ENCODE measurements at places on chromosomes 12 and 14. TPM values are rescaled to one million over a fixed set of nuclear protein-coding genes. Genes with fewer than 3 reads are reported as not detected.

GRCh38 chr12:115872919-115873357, 404.6 kb downstream of the MED13L start:
- no peak for DNase-seq

- no peak for DNase-seq
These were observed 76.1 kb downstream of the RBM19 start for GRCh38 chr12:113889891-113890581.

- no peak for DNase-seq
These were observed 10.8 kb upstream of the TCTN2 start for GRCh38 chr12:123659996-123660727.

GRCh38 chr12:117580015-117580717, 218.7 kb upstream of the NOS1 start:
- no peak for DNase-seq

- DNase-seq, result peak; percentile 29
These were observed 140.1 kb upstream of the HIF1A start for GRCh38 chr14:61555056-61555838.

GRCh38 chr14:105665247-105665950, 139.0 kb downstream of the TMEM121 start:
- DNase-seq, result no peak

DNA sequence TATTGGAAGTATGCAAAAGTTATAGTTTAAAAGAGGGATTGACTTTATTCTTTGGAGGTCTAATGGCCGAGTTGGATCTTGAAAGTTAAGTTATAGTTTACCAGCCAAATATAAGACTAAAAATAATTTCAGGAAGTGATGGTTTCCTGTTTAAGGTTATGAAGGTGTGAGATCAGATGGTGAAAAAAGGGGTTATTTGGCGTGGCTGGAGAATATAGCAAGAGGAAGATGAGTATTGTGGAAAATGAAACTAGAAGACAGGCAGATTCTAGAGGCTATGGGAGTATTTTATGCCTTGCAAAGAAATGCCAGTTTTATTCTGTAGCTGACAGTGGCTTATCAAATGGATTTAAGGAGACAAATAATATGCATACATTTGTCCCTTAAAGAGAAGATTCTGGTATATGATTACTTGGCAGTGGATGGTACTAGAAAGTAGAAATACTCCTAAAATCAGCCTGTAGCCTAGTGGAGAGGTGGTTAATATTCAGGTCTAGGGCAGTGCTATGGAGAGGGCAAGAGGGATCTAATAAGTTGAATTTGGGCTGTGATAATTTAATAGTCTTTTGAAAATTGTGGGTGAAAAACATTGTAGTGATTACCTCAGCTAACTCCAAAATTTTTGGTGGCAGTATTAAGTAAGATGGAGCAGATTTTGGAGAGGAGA, 1091.8 kb upstream of the ATXN7L3B start:
- no peak for DNase-seq

DNA sequence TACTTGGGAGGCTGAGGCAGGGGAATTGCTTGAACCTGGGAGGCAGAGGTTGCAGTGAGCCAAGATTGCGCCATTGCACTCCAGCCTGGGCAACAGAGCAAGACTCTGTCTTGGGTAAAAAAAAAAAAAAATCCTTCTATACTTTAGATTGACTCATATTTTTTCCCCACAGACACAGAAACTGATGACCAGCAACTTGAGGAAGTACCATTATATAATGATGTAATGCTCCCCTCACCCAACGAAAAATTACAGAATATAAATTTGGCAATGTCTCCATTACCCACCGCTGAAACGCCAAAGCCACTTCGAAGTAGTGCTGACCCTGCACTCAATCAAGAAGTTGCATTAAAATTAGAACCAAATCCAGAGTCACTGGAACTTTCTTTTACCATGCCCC, 24.3 kb upstream of the SNAPC1 start:
- DNase-seq, result no peak

DNA sequence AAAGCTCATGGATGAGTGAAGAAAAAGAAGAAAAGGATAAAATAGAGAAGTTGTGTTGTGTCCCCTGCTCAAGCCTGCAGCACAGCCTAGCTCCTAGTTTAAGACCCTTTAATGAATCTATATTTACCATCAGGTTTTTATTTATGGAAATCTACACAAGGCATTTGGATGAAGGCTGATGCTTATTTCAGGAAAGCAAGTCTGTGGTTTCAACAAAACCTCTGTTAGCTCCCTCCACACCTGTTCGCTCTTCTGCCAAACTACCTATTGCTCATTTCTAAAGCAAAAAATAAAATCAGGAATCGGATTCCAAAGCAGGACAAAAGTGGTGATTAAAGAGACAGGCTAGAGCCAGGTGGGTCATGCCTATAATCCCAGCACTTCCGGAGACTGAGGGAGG, 18.9 kb upstream of the MAP3K9 start:
- no peak for DNase-seq

DNA sequence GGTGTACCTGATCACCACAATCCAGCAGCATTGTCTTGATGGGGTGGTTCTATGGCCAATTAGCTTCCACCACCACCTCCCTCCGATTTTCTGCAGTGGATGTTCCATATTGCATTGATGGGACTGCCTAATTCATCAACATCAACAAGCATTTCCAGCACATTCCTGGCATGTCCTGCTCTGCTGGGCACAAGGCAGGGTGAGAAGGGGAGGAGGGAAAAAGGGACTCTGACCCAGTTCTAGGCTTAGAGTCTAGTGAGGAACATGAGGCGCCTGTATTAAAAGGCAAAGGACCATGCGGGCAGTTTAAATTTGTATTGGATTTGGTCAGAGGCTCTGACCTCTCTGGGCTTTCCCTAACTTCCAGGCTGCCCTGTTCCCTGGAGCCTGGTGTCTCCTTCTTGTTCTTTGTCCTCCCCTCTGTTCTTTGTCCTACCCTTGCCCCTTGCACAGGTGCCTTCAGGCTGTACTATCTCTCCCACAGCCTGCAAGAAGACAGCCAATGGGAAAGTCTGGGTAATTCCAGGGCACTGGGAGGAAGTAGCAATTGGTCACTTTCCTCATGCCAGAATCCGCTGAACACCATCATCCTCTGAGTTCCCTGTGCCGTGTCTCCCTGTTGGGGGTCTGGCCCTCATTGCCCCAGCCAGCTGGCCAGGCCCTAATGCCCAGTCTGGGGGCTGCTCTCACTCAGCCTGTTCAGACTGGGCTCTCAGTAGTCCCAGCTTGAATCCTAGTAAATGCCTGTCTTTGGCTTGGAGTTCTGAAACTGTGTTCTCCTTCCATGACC, 43.3 kb downstream of the TSPAN11 start:
- DNase-seq, result no peak

GRCh38 chr12:56510786-56511185, 10.8 kb upstream of the RBMS2 start:
- no peak for DNase-seq

DNA sequence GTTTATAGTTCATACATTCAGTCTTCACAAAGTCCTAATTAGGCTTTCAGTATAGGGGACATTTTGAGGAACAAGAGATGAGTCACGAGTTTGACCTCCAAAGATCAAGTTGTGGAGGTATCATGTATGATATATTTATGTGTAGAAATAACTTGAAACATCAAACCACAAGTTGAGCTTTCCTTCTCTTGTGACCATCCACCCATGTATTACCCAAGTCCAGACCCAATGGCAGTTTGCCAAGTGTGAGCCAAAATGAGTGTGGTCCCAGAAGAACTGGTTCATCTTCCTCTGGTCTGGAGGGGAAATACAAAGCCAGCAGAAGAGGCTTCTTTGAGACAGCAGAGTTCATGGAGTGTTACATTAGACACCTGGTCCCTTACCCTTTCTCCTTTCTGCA, 104.9 kb downstream of the ATP23 start:
- DNase-seq, result no peak

- DNase-seq, result peak; percentile 20
These were observed 2.8 kb downstream of the ORMDL2 start for GRCh38 chr12:55820679-55821078.

- no peak for DNase-seq
These were observed 40.6 kb upstream of the FKBP4 start for GRCh38 chr12:2754208-2754607.

- no peak for DNase-seq
These were observed 27.7 kb upstream of the HIGD1C start for GRCh38 chr12:50924439-50925341.

DNA sequence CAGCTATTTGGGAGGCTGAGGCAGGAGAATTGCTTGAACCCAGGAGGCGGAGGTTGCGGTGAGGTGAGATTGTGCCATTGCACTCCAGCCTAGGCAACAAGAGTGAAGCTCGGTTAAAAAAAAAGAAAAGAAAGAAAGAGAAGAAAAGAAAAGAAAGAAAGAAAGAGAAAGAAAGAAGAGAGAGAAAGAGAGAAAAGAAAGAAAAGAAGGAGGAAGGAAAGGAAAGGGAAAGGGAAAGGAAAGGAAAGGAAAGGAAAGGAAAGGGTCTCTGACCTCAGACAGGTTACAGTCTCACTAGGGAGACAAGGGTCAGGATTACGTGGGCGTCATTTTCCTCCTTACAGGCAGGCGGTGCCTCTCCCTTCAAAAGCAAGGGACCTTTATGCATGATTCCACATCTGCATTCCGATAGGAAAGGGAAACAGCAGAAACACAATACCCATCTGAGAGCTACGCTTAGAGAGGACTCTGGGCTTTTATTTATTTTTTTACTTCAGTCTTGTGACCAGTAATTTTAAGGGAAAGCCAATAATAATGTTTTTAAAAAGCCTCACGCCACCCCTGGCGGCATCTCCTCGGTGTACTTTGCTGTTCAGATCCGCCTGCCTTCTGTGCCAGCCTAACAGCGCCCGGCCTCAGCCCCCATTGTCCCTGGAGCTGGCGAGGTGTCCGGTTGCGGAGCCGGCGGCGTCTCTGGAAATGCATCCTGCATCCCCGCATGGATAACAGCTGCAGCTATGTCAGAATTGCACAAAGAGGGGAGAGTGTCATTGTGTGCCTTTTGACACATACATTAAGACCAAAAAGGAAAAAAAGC, 945 bp upstream of the HIP1R start:
- DNase-seq, result no peak

DNA sequence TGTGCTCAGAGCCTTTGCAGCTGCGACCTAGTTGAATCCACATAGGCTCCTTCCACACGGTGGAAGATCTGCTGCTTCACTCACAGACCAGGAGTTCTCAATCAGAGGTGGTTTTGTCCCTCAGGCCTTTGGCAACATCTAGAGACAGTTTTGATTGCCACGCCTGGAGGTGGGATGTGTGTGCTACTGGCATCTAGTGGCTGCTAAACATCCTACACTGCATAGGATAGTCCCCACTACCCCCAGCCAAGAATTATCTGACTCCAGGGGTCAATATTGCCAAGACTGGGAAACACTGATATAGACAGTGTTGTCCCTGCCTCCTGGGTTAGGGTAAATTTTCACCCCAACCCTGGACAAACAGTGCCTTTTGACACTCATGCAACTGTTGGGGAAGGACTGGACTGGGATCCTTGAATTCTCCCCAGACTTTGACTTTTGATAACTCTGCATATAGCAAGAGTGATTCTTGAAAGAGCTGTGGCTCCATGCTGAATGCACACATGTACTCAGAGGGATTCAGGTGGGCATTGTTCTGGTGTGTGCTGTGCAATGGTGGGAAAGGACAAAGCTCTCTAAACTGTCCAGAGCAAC, 39.8 kb downstream of the BAZ2A start:
- DNase-seq, result no peak

GRCh38 chr14:83714151-83714550, 1815.8 kb upstream of the FLRT2 start:
- DNase-seq, result no peak

DNA sequence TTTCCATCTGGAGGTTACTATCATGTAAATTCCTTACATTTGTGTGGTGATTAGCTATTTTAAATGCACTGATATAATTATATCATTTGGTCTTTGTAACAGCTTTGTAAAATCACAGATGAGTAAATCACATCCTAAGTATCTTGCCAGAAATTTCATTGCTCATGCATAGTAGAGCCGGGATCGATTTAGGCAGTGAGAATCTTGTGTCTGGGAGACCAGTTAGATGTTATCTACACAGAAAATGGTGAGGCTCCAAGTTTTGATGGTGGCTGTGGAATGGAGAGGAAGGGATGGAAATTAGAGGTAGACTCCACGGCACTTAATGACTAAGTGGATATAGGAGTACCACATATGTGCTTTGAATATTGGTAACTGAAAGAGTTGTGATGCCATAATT, 156.3 kb downstream of the MSRB3 start:
- DNase-seq, result no peak

- no peak for DNase-seq
These were observed 910 bp upstream of the SRP54 start for GRCh38 chr14:34981743-34982420.

GRCh38 chr14:61444215-61444768, 122.9 kb downstream of the PRKCH start:
- DNase-seq, result no peak

- no peak for DNase-seq
These were observed 287.2 kb downstream of the BCAT1 start for GRCh38 chr12:24661657-24662096.

- DNase-seq, result no peak
These were observed 23.0 kb downstream of the GLRX5 start for GRCh38 chr14:95557832-95558231.

- DNase-seq, result no peak
These were observed 191.4 kb downstream of the SNAPC1 start for GRCh38 chr14:61953602-61954001.

DNA sequence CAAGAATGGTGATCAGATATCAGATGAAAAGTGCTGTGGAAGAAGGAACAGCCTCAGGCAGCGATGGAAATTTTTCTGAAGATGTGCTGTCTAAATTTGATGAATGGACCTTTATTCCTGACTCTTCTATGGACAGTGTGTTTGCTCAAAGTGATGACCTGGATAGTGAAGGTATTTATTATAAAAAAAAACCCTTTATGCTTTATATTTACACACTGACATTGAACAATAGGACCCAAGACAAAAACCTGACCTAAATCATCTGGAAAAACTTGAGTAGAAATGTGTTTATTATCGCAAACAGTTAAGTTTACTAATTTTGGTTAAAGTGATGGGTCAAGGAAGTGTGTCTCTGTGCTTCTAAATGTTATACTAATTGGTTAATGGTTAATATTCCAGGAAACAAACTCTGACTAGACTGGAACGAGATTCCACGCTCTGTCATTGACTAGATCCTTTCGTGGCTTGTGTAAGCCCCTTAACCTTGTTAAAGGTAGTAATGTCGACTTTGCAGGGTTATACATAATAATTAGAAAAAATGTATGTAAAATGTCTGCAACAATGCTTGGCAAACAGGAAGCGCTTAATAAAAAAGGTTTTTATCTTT, 62.7 kb downstream of the LRRK2 start:
- no peak for DNase-seq

Gene FGD4
- total RNA-seq, result 38.3 TPM

Gene TMEM179
- 7.9 TPM for total RNA-seq

Gene FGF23
- not detected for total RNA-seq

Gene C12orf50
- not detected for total RNA-seq

Gene TMEM263
- total RNA-seq, result 19.6 TPM

Gene TROAP
- total RNA-seq, result 4.9 TPM

Gene IAPP
- not detected for total RNA-seq

Gene NR4A1
- total RNA-seq, result 465 TPM

Gene GRIP1
- 4.2 TPM for total RNA-seq

Gene TAMALIN
- 47.1 TPM for total RNA-seq

Gene SERPINA3
- total RNA-seq, result 328 TPM

Gene KRT74
- not detected for total RNA-seq

Gene PRB2
- total RNA-seq, result not detected
